ENCODE measurements at places on chromosomes 5 and 9. TPM values are rescaled to one million over a fixed set of nuclear protein-coding genes. Genes with fewer than 3 reads are reported as not detected.

Gene CTXN3
- total RNA-seq = 0.58 TPM

Gene ANKRD33B
- total RNA-seq = 5.6 TPM

Gene TBCA
- 140 TPM for total RNA-seq

Gene TLE4
- 66.2 TPM for total RNA-seq

Gene REEP5
- total RNA-seq = 69.7 TPM

Gene SOX30
- 0.16 TPM for total RNA-seq

Gene PTPN3
- total RNA-seq = 1.4 TPM

Gene MYMK
- not detected for total RNA-seq

Gene GPR151
- not detected for total RNA-seq

Gene DMRT3
- 0.12 TPM for total RNA-seq

Gene GABRA6
- not detected for total RNA-seq

Gene C5orf58
- total RNA-seq = not detected

Gene CDO1
- 15.3 TPM for total RNA-seq

Gene ZNF883
- total RNA-seq = 0.85 TPM

Gene DEPDC1B
- total RNA-seq = not detected

Gene FAM81B
- total RNA-seq = not detected

Gene FAM153A
- 4.4 TPM for total RNA-seq

Gene CACNA1B
- total RNA-seq = not detected

Gene PCDHB2
- total RNA-seq = 1.9 TPM

Gene PCDHA9
- total RNA-seq = 0.47 TPM

Data from gastroesophageal sphincter (tissue), 4 donors.